RWPE2 (cell line): ENCODE measurements at places on chromosomes 6 and 20.

GRCh38 chr6:45480752-45481415 is 103.2 kb upstream of the SUPT3H start:
- no peak for DNase-seq

GRCh38 chr6:116714296-116714695 is 33.3 kb downstream of the KPNA5 start:
- DNase-seq = no peak

DNA sequence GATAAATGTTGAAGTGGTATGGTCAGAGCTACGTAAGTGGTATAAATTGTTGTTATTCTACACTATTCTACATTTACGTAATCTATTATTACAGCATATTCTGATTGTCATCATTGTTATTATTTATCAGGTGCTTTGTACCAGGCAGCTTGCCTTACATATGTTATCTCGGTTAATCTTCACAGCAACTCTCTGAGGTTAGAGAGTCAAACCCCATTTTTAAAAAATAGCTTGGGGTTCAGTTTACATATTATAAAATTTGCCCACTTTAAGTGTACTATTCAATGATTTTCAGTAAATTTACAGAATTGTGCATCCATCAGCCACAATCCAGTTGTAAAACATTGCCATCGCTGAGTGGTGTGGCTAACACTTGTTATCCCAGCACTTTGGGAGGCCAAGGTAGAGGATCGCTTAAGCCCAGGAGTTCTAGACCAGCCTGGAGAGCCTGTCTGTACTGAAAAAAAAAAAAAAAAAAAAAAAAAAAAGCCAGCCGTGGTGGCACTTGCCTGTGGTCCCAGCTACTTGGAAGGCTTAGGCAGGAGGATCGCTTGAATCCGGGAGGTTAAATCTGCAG is 35.5 kb downstream of the PPP1R16B start:
- no peak for DNase-seq

- DNase-seq = no peak
Observed at GRCh38 chr6:159201336-159201735, 32.1 kb downstream of the FNDC1 start.

GRCh38 chr6:112372226-112372806 is 25.2 kb downstream of the RFPL4B start:
- DNase-seq = no peak

DNA sequence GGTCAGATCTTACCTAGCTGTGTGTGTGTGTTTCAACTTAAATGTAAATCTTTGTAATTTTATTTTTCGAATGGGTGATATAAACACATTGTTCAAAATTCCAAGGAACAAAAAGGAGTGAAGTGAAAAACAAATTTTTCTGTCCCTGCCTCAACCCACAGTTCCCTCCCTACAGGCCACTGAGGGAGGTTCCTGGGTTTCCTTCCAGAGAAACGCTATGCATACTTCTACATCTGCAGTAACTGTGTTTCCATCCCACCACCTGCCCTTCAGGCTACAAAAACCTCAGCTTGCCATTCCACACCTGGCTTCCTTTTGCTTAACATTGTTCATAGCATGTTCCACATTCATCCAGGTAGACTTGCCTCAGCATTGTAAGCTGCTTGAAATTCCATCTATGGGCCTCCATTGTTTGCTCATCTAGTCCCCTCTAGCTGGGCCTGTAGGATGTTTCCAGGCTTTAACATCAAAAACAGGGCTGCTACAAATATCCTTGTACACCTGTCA is 12.0 kb downstream of the ANGPT4 start:
- DNase-seq = no peak

GRCh38 chr6:131017962-131018361 is 45.1 kb downstream of the EPB41L2 start:
- DNase-seq = no peak

DNA sequence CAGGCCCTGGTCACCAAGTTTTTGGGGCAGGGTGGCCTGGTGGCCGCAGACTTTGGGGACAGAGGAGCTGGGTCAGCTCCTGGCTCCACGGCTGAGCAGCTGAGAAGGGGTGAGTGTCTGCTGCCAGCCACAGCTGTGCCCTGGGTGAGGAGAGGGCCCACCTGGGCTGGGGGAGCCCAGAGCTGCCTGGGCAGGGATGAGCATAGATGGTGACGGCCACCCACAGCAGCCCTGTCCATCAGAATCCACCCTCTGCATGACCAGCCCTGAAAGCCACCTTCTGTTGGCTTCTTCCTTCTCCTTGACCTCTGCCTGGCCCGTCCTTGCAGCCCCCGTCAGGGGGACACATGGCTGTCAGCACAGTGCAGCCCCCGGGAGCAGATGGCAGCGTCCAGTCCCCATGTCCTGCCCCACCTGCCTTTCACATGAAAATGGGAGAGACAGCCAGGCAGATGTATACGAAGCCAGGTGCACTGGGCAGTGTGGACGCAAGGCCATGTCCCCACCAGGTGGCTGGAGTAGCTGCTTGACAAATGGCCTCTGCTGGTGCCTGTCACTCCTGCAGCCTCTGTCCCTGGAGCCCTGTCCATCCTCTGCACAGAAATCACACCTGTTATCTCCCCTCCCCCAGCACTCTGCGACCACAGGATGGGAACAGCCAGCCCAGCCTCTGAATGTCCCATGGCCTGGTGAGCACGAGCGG is 220.8 kb downstream of the PREX1 start:
- peak; percentile 75 for DNase-seq

DNA sequence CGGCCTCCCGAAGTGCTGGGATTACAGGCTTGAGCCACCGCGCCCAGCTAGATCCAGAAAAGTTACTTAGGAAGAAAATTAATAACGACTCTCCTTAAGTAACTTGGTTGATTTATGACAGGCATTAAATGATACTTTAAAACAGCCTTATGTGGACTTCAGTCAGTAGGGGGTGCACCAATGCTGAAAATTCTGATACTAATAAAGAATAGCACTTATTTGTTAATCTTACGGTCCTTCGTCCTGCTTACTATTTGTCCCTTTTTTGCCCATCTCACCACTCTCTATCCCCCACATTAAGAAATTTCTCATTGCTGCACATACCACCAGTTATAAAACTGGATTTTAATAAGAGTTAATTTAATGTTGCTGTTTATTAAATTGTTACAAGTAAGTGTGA is 12.7 kb upstream of the PRELID3B start:
- DNase-seq = no peak

- DNase-seq = no peak
Observed at GRCh38 chr6:80767808-80768207, 661.3 kb downstream of the BCKDHB start.

DNA sequence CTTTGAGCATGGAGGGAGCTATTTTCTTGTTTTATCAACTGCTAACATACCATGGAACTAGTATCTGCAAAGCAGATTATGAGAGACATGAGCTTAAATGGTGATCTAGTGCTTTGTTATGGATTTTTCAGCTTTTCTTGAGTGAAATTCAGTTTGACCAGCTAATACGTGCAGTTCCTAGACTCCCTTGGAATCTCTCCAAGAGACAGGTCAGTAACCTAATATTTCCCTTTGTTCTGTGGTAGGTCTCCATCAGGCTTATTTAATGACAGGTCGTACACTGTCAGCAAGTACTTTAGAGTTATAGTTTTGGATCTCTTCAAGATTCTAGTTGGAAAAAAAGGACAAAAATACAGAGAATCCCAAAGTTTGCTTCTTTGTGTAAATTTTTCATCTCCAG is 43.9 kb downstream of the HDAC2 start:
- DNase-seq = no peak

GRCh38 chr6:69756366-69756765 is 40.4 kb downstream of the LMBRD1 start:
- DNase-seq = no peak

DNA sequence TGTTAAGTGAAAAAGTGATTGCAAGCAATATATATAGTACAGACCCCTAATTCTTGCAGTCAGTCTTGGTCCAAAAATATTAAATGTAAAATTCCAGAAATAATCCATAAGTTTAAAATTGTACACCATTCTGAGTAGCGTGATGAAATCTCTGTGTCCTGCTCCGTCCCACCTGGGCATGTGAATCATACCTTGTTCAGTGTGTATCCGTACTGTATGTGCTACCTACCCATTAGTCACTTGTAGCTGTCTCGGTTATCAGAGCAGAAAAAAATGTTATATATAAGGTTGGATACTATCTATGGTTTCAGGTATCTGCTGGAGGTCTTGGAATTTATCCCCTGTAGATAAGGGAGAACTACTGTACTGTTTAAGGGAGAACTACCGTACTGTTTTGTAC is 16.3 kb downstream of the IRAK1BP1 start:
- no peak for DNase-seq

DNA sequence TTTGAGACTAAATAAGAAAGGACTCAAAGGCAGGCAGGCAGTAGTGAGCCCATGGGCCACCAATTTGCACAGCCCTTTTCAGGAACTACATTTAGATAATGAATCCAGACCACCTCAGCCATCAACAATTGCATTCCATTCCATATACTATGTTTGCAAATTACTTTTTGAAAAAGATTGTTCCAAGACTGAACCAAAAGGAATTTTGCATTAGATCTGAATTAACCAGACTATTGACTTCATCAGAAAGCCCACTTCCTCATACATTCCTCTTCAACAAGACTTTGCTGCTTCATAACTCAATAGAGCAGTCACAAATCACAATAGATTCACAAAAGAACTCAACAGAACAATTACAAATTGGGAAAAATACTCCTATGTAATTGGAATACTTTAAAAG is 229.1 kb downstream of the SIM1 start:
- DNase-seq = no peak

GRCh38 chr6:111276736-111277135 is 189.4 kb downstream of the SLC16A10 start:
- no peak for DNase-seq

DNA sequence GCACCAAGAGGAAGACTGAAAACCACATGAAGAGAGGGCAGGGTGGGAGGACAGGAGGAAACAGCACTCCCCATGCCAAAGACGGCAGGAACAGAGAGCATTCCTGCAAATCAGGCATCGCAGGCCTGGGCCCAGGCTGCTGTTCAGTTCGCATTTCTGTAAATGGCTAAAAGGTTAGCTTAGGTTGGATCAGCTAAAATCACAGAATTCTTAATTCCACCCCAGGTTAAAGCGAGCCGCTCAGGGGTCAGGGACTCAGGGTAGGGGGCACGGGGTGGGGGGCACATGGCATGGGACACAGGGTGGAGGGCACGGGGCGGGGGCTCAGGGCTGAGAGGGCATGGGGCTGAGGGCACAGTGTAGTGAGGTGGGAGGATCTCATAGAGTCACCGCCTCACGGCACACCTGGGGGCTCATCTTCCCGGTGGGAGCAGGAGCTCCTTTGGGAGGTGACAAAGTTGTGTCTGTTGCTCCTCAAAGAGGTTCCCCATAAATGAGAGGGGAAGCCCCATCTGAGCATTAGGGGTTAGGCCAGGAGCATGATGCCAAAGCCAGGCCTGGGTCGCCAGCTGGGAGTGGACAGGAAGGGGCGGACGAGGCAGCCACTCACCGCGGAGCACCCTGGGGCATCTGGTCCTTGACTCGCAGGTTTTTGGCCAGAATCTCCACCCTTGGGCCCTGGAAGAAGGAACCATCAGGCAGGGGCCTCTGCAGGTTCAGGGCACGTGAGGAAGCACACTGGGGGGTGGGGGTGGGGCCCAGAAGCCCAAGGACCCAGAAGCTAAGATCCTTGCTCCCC is 200.7 kb downstream of the PREX1 start:
- DNase-seq = peak; percentile 83

- no peak for DNase-seq
Observed at GRCh38 chr6:50030777-50031562, 9.2 kb upstream of the DEFB110 start.

DNA sequence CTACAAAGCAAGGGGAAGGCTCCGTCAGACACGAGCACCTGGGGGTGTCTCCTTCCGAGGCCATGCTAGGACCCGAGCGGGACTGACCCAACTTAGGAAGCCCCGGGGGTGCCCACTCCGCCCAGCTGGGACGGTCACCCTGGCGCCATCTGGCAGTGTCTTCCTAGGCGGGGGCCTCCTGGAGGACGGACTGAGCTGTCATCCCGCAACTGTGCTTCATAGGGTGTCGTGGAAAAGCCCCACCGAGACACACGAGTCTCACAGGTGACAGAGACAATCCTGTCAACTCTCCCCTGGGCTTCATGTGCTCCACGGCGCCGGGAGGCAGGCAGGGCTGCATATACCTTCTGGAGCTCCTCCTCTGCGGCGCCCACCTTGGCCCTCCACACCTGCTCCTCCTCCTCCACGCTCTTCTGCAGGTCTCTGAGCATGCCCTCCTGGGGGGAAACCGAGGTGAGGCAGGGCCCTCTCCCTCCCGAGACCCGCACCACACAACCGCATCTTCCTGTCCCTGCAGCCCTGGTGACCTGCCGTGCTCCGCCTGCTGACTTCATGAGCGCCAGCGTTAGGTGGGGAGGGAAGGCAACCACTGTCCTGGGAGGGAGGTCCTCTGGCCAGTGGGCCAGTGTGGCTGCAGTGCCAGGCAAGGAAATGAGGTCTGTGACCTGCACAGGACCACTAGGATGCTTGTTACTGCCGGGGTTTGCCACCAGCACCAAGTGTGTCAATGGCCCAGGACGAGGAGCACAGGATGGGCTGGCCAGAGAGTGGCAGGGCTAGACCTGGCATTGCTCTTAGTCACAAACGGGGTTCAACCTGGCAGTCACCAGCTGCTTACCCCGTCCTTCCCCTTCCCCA is 50.7 kb downstream of the DSTN start:
- peak; percentile 72 for DNase-seq
